Mammary microvascular endothelial cell (primary cell): ENCODE measurements at places on chromosomes 16 and 17. TPM values are rescaled to one million over a fixed set of nuclear protein-coding genes. Genes with fewer than 3 reads are reported as not detected.

RIPOR1 gene
- total RNA-seq, result 53.6 and 66.6 TPM in 2 replicates

SMPD3 gene
- 0.05 TPM in 1 of 2 replicates, not detected in the other for total RNA-seq

ARL17B gene
- 10.2 and 12.5 TPM in 2 replicates for total RNA-seq

RPRML gene
- not detected in 2 replicates for total RNA-seq

PHKB gene
- 35.8 and 37.8 TPM in 2 replicates for total RNA-seq

GNAO1 gene
- total RNA-seq, result not detected in 2 replicates

CEP95 gene
- total RNA-seq, result 12.6 and 14.1 TPM in 2 replicates

MT1M gene
- 4.3 and 13.9 TPM in 2 replicates for total RNA-seq

KRT32 gene
- not detected in 2 replicates for total RNA-seq

CMTM2 gene
- not detected in 2 replicates for total RNA-seq

STH gene
- not detected in 2 replicates for total RNA-seq

CD300LG gene
- total RNA-seq, result not detected in 2 replicates

CDC42EP4 gene
- 64.9 and 74.6 TPM in 2 replicates for total RNA-seq

PRR35 gene
- total RNA-seq, result not detected in 2 replicates

GP1BA gene
- total RNA-seq, result 0.05 TPM in 1 of 2 replicates, not detected in the other

HOXB4 gene
- total RNA-seq, result 6.7 and 6.9 TPM in 2 replicates

CBX2 gene
- 11.3 and 12.0 TPM in 2 replicates for total RNA-seq

GTF3C1 gene
- 84.8 and 86.7 TPM in 2 replicates for total RNA-seq

SMYD4 gene
- total RNA-seq, result 5.4 and 5.7 TPM in 2 replicates

GPRC5B gene
- 74.1 and 80.0 TPM in 2 replicates for total RNA-seq

SPATA32 gene
- not detected in 2 replicates for total RNA-seq

DPEP3 gene
- total RNA-seq, result not detected in 2 replicates

KRT31 gene
- not detected in 2 replicates for total RNA-seq

C16orf96 gene
- 0.05 TPM in 1 of 2 replicates, not detected in the other for total RNA-seq

CHD3 gene
- 41.0 and 54.0 TPM in 2 replicates for total RNA-seq

ABCC6 gene
- total RNA-seq, result not detected in 2 replicates

ABCA8 gene
- total RNA-seq, result not detected in 2 replicates

EFNB3 gene
- total RNA-seq, result 0.10 and 0.13 TPM in 2 replicates

BCAS3 gene
- 5.9 and 10.7 TPM in 2 replicates for total RNA-seq

LYRM9 gene
- 4.3 and 5.0 TPM in 2 replicates for total RNA-seq

CCL2 gene
- 158 and 184 TPM in 2 replicates for total RNA-seq

FKBP10 gene
- 83.2 and 91.1 TPM in 2 replicates for total RNA-seq

CES4A gene
- 0.33 TPM in 1 of 2 replicates, not detected in the other for total RNA-seq

FOXF1 gene
- total RNA-seq, result 12.8 and 13.3 TPM in 2 replicates

TMEM88 gene
- total RNA-seq, result 375 and 382 TPM in 2 replicates

TRPV3 gene
- not detected in 2 replicates for total RNA-seq

SERPINF2 gene
- total RNA-seq, result 0.13 and 0.15 TPM in 2 replicates

NEUROD2 gene
- total RNA-seq, result not detected in 2 replicates

ZPBP2 gene
- total RNA-seq, result not detected in 2 replicates

SULT1A1 gene
- 4.7 and 6.5 TPM in 2 replicates for total RNA-seq

TADA2A gene
- 4.1 and 12.0 TPM in 2 replicates for total RNA-seq

KRTAP9-7 gene
- not detected in 2 replicates for total RNA-seq

ST6GALNAC1 gene
- total RNA-seq, result not detected in 2 replicates

CHST5 gene
- total RNA-seq, result not detected in 2 replicates

KCNH4 gene
- total RNA-seq, result 0.07 and 0.15 TPM in 2 replicates

HOXB2 gene
- total RNA-seq, result 11.6 and 16.8 TPM in 2 replicates

CDH1 gene
- total RNA-seq, result not detected in 2 replicates

CCL8 gene
- not detected in 2 replicates for total RNA-seq

OR4D2 gene
- total RNA-seq, result not detected in 2 replicates

IRX5 gene
- 0.05 and 0.40 TPM in 2 replicates for total RNA-seq

MMP28 gene
- 0.07 and 0.44 TPM in 2 replicates for total RNA-seq

MYLK3 gene
- total RNA-seq, result under 0.01 and 1.4 TPM in 2 replicates

KCNAB3 gene
- total RNA-seq, result 0.13 and 0.15 TPM in 2 replicates

KRTAP2-3 gene
- total RNA-seq, result not detected in 2 replicates

DOC2A gene
- total RNA-seq, result 0.39 TPM in 1 of 2 replicates, not detected in the other
